ENCODE measurements at places on chromosomes 7 and 10.

DNA sequence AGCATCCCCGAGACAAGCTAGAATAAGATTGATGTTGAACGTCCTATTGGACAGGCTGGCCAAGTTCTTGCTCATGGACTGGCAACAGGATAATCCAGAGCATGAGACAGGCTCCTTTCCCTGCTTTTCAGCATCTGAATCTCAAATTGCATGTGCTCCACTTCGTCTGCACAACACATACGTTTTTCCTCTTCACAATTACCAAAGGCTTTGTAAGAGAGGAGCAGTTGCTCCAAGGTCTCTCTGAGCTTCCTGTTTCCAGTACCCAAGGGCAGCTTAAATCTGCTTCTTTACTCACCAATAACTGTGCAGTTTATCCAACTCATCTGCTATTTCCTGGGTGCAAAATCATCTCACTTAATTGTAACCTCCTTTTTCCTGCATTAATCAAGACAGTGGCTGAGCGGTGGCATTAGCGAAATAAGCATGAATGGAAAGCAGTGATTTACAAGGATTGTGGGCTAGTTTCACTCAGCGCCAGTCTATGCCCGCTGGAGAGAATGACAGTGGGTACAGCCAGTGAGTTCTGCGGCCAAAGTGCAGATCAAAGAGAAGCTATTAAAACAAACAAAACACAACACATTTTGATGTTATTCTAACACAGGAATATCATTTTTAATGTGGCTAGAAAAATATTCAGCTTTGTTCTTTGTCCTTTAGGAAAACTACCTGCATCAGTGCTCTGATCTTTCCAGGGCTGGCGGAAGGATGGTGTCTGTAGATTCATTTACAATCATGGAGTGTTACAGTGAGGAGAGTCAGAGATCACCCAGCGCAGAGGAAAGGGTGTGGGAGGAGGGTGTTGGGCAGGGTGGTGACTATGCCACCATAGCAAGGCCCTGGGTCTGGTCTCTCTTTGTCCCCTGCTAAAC lies 79.8 kb downstream of the CHN2 start:
- DNase-seq, result peak; percentile 36

DNA sequence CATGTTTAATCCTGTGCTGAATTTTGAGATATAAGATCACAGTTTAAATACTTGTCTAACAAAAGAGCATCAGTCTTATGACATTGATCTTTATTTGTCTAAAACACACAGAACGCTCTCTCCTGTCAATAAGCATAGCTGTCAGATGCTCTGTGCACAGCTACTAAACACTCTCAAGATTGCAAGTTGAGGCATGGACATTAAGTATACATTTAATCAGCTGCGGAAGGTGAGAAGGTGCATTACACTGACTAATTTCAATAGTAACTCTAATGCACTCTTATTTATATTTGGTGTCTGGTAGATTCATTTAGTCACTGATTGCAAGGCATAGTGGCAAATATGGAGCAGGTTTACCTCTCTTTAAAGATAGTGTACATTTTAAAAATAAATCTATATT lies 580.3 kb upstream of the NRP1 start:
- no peak for DNase-seq

GRCh38 chr7:100053215-100053614 lies 3.6 kb downstream of the ZSCAN21 start:
- no peak for DNase-seq

GRCh38 chr7:121633186-121633585 lies 237.1 kb upstream of the FAM3C start:
- no peak for DNase-seq

GRCh38 chr7:54796150-54796549 lies 37.1 kb upstream of the SEC61G start:
- no peak for DNase-seq

- no peak for DNase-seq
These were observed 1.1 kb downstream of the TTYH3 start for GRCh38 chr7:2632733-2633537.

- no peak for DNase-seq
These were observed 519.4 kb downstream of the SUGCT start for GRCh38 chr7:40654171-40654570.

- DNase-seq, result no peak
These were observed 32.9 kb upstream of the CALN1 start for GRCh38 chr7:72445075-72445474.

- no peak for DNase-seq
These were observed 1.7 kb downstream of the ZNF511 start for GRCh38 chr10:133310399-133310755.

DNA sequence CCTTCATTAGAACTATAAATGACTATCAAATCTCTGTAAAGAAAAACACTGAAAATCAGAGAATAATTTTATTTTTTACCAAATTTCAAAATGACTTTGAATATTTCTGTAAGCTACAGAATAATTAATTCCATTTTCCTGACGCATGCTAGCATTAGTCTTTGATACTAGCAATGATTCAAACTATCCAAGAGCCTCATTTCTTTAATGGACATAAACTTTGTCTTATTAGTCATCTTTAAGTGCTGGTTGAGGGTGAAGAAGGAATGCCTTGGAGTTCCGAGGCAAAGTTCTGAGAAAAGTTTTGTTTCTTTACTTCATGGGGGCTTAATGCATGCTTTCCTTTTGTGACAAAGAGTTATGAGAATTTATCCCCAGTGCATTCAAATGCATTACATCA lies 137.3 kb downstream of the AGMO start:
- DNase-seq, result no peak

- DNase-seq, result no peak
These were observed 113.9 kb downstream of the DIP2C start for GRCh38 chr10:575402-576129.

- no peak for DNase-seq
These were observed 58.6 kb upstream of the FEZF1 start for GRCh38 chr7:122363144-122363543.

DNA sequence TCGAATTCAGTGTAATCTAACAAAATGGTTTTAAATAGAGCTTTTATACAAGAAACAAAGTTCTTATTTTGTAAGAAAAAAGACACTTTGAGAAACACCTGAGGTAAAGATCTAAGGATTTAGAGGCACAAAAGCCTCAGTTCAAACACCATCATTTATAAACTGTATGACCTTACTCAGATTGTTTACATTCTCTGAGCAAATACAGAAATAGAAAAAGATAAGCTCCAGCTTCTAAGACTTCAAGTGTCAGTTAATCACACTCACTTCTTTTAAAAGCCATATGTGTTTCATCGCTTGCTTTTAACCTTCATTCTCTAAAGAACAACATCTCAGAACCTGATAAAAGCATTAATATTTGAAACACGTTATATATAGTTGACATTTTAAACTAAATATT lies 27.9 kb downstream of the CADPS2 start:
- no peak for DNase-seq

DNA sequence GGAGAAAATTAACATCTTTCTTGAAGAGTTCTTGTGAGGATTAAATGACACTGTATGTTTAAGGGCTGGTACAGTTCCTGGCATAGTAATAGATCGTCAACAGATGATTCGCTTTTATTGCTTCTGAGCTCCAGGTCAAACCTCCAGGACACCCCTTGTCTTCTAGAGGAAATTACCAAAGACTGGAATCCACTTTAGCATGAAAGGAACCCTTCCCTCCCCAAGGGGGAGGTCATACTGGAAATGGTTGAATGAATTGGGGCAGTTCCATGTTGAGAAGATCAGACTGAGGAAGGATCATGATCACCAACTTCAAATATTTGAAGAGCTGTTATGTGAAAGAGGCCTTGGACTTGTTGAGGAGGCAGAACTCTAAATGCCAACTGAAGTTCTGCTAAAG lies 8.9 kb downstream of the NFE2L3 start:
- DNase-seq, result no peak

DNA sequence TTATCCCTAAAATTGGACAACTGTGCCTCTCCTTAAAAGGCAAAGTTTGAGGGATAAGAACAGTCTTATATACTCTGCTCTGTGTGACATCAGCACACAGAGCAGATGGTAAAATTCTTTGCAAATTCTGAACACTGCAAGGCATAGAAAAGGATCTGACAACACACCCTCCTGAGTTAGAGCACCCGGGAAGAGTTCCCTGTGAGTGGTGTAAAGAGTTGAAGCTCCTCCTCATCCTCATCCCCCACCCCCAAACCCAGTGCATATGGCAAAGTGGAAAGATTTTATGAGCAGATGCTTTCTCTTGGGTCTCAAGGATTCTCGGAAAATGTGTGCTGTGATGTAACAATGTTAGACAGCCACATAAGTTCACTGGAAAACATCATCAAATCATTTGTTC lies 40.0 kb upstream of the DGKI start:
- no peak for DNase-seq

- DNase-seq, result no peak
These were observed 249.7 kb downstream of the MTERF1 start for GRCh38 chr7:91630581-91631380.

- no peak for DNase-seq
These were observed 29.9 kb downstream of the CDK14 start for GRCh38 chr7:90626013-90626412.

GRCh38 chr10:92848037-92848440 lies 281 bp upstream of the EXOC6 start:
- DNase-seq, result no peak

GRCh38 chr7:18656362-18656761 lies 160.8 kb downstream of the HDAC9 start:
- DNase-seq, result no peak

DNA sequence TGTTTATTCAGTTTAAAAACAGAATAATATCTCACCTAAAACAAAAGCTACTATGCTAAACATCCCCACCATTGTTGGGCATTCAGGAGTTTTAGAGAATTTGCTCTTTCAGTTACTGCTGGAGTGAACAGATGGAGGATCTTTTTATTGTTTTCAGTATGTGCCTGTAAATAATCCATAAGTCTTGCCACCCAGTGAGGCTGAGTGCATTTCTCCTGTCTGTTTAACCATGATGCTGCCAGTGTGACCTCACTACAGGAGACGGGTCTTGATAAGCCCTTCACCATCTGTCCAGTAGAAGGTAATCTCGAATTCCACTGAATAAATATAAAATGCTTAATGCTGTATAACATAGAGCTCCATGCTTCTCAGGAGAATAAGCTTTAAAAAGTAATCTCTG lies 430.9 kb downstream of the POM121L12 start:
- DNase-seq, result no peak

GRCh38 chr10:82660205-82660604 lies 785.2 kb downstream of the NRG3 start:
- no peak for DNase-seq

DNA sequence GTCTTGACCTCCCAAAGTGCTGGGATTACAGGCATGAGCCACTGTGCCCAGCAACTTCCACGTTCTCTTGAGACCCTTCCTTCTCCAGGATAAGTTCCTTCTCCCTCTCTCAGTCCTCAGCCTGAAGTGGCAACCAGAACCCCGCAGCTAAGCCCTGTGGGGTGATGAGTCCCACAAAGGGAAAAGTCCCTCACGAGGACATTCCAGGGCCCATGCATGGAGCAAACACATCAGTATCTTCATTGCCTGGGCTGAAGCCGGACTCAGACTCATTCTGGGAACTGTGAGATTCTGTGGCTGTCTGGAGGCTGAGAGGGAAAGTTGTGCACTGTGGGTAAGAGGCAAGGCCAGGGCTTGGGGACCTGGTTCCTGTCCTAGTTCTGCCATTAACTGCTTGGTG lies 622.9 kb downstream of the GALNT17 start:
- no peak for DNase-seq
